ENCODE measurements at places on chromosomes 11 and 22.
A peak's percentile ranks its signal among the peaks of the same experiment; 100 is the strongest.

DNA sequence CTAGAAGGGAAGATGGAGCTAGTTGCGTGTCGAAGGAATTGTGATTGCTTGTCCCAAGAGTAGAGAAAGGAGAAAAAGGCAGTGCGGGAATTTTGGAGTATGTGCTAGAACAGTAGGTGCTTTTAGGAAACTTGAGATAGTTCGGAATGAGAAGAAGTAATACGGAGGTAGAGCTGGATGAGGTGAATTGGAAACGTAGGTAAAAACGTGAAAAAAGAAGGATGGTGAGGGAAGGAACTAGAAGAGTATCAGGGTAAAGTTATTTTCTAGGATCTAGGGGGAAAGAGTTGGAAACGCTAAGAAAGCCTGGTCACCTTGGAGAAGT lies 1.4 kb downstream of the CEP57 start:
- DNase-seq = no peak

- DNase-seq = no peak
These were observed 54.3 kb downstream of the SWAP70 start for GRCh38 chr11:9718147-9718546.

DNA sequence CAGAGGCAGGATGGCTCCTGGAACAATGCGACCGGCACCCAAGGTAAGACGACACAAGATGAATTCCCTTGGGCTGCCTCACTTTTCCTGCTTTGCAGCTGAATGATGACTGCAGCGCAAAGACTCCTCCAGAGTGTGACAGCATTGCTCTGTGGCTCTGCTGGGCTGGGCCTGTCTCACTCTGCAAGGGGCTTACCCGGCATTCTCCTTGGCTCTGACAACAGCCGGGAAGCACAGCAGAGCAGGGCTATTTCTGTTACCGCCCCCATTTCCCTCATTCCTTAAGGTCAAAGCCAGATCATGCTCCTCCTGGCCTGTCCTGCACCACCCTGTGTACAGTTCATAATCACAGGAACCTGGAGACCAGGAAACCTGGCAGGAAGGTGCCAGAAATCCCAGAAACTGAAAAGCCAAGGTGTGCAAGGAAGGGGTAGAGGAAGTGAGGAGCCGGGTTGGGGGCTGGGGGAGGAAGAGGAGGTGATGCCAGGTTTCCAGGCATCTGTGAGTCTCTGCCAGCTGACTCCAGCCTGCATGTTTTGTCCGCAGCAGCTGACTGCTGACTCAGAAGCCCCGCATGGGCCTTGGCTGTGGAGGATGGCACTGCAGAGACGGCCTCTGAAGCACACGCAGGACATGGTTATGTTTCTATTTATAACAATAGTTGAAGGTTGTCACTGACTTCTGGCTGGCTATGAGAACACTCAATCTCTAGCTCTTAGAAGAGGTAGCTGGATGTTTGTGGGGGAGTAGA lies 113.6 kb downstream of the MICAL3 start:
- DNase-seq = no peak

- DNase-seq = no peak
These were observed 93.1 kb upstream of the MTMR2 start for GRCh38 chr11:96016978-96017502.

- DNase-seq = peak; percentile 78
These were observed 369 bp downstream of the DGCR8 start for GRCh38 chr22:20080445-20080775.

GRCh38 chr11:86617502-86617901 lies 54.9 kb downstream of the ME3 start:
- DNase-seq = no peak

GRCh38 chr11:79390923-79391322 lies 49.9 kb downstream of the TENM4 start:
- no peak for DNase-seq

DNA sequence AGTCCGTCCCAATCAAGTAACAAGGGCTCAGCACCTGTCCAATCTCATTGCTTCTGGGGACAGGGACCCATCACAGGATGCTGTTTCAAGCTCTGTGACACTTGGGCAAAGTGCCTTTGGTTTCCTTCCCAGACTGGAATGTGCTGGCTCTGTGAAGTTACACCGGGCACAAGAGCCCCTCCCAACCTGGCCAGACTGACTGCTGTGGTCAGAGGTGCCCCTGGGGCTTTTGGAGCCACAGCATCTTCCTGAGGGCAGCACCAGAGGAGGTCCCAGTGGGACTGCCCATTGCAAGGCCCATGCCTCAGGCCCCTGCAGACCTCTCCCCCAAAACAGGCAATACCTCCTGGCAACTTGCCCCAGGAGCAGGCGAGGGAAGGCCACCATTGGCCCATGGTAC lies 155.2 kb upstream of the GRK3 start:
- DNase-seq = no peak

- DNase-seq = no peak
These were observed 13.0 kb downstream of the LRP5 start for GRCh38 chr11:68325183-68325906.

DNA sequence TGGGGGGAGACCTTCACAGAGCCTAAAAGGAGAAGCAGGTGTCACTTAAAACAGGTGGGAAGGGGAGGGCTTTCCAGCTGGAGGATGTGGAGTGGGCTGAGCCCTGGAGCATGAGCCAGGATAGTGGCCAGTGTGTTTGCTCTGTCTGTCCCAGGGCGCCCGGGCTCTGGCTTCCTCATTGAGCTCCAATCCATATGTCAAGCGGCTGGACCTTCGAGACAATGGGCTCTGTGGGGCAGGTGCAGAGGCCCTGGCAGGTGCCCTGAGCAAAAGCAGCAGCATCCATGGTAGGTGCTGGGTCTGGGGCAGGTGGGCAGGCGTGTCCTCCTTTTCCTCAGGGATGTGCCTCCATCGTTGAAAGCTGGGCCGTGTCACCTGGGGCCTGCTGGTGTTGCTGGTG lies 2.0 kb downstream of the LRRC74B start:
- DNase-seq = no peak

GRCh38 chr11:112210890-112211289 lies 15.3 kb upstream of the PTS start:
- DNase-seq = no peak

DNA sequence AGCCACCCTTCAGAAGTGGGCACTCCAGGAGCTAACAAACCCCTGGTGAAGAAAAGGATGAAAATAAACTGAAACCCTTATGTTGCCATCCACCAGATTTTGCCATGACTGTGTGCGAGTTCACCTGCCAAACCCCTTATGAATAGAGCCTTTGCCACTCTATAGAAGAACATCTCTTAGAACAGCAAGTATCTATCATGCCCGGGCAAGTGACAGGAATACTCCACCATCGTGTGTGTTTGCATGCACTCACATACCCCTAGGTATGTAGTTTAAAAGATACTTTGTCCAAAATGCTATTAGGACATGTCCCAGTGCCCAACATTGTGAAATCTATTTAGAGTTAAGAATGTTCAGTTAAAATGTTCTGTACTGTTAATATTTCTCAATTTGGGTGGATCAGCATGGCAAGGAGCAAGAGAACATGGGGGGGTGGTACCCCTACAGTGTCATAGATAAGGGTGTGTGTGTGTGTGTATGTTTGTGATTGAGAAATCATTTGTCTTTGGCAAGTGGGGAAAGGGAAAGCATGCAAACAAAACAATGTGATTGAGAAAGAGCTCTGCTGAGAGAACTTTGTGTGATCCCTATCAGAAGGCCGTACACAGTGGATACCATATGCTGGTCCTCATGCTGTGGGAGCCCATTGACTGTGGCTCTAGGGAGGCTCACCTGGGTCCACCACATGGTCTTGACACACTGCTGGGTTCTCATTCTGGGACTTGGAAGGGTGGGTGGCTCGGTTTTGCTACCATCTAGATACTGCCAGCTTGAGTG lies 94.9 kb downstream of the ZBTB16 start:
- no peak for DNase-seq

- DNase-seq = no peak
These were observed 987 bp upstream of the GRIK4 start for GRCh38 chr11:120510406-120511115.

DNA sequence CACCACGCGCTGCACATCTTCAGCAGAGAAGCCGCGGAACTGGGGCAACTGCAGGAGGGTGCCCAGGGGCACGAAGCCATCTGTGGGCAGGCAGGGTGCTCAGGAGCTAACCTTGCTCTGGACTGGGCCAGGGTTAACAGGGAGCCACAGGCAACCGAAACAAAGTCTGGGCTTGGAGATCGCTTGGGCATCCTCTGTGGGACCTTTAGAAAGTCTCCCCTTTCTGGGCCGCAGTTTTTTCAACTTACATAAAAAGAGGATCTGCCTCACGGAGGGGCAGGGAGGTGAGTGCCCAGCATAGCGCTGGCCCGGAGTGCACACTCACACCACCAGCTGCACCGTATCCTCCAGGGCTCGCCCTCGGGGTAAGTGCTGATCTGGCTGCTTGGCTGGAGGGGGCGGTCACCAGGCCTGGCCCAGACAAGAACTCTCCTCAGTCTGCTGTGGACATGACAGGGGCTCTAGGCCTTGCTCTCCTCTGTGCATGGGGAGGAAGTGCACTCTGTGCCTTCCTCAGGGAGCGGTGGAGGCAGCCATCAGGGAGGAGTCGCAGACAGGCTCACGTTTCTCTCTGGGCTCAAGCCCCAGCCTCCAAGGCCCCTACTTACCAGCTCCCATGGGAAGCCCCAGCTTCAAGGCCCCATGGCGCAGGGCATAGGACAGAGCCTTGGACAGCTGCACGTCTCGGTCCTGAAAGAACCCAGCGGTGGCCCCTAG lies 937 bp downstream of the TRPT1 start:
- DNase-seq = no peak
